ENCODE measurements at places on chromosomes 2 and 18. TPM values are rescaled to one million over a fixed set of nuclear protein-coding genes. Genes with fewer than 3 reads are reported as not detected.

The ERFE gene
- total RNA-seq = 1.5 TPM

The RGPD3 gene
- total RNA-seq = 0.17 TPM

The EML6 gene
- 1.3 TPM for total RNA-seq

The DYSF gene
- total RNA-seq = not detected

The ABCB11 gene
- not detected for total RNA-seq

The LYPD6B gene
- not detected for total RNA-seq

The NOL4 gene
- not detected for total RNA-seq

The FAM110C gene
- 0.26 TPM for total RNA-seq

The PLCD4 gene
- total RNA-seq = 10.7 TPM

The MROH2A gene
- total RNA-seq = not detected

DNA sequence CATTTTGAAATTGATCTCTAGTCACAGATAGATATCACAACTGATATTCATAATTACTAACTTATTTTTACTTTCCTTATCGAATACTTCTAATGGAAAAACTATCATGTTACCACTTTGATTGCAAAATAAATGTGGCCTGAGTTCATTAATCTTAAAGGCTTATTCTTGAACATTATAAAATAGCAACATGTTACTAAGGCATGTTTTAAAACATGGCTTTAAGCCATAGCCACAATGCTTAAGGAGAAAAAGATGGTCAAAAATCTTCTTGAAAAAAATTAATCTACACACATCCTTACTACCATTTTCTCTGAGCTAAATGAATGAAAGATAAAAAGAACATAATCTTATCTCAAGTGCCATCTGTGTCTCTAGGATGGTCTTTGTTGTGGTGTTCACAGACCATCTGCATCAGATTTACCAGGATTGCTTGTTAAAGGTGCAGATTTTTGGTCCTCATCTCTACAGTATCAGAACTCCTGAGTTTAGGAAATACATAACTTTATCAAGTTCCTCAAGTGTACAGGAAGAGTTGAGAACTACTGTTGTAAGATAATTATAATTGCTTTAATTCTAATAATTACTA is 15.3 kb downstream of the MTX2 start:
- H3K4me3 ChIP-seq = no peak overlapping the region
- H3K4me1 ChIP-seq = no peaks in the 10 kb centered on the region
- no peaks in the 10 kb centered on the region for H3K27me3 ChIP-seq
- H3K27ac ChIP-seq = no peak overlapping the region
- peak; percentile 11 for DNase-seq
- H3K36me3 ChIP-seq = no peaks in the 10 kb centered on the region

DNA sequence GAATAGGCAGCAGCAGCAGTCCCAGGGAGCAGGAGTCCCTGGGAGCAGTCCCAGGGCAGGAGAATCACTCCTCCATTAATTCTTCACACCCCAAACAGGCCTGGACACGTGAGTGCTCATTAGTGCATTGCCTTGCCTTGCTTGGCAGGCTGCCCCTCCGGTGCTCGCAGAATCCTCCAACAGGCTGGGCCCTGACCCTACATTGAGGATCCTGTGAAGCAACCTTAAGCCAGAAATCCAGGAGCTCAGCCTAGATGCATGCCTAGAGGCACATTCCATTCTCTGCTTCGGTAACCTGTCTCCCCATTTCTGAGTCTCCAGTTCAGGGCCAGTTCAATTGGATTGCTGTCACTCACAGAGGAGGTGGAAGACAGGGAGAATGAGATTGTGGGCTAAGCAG is 97.4 kb upstream of the LRATD1 start:
- no peaks in the 10 kb centered on the region for H3K4me1 ChIP-seq
- H3K27me3 ChIP-seq = no peaks in the 10 kb centered on the region
- no peak overlapping the region for H3K27ac ChIP-seq
- H3K4me3 ChIP-seq = no peak overlapping the region
- no peaks in the 10 kb centered on the region for H3K36me3 ChIP-seq

GRCh38 chr2:120345608-120346007 is 328 bp upstream of the INHBB start:
- H3K27me3 ChIP-seq = peaks cover 65% of the 10 kb centered on the region
- H3K36me3 ChIP-seq = no peaks in the 10 kb centered on the region
- DNase-seq = no peak
- no peak overlapping the region for H3K4me3 ChIP-seq
- H3K4me1 ChIP-seq = no peaks in the 10 kb centered on the region
- no peak overlapping the region for H3K27ac ChIP-seq

DNA sequence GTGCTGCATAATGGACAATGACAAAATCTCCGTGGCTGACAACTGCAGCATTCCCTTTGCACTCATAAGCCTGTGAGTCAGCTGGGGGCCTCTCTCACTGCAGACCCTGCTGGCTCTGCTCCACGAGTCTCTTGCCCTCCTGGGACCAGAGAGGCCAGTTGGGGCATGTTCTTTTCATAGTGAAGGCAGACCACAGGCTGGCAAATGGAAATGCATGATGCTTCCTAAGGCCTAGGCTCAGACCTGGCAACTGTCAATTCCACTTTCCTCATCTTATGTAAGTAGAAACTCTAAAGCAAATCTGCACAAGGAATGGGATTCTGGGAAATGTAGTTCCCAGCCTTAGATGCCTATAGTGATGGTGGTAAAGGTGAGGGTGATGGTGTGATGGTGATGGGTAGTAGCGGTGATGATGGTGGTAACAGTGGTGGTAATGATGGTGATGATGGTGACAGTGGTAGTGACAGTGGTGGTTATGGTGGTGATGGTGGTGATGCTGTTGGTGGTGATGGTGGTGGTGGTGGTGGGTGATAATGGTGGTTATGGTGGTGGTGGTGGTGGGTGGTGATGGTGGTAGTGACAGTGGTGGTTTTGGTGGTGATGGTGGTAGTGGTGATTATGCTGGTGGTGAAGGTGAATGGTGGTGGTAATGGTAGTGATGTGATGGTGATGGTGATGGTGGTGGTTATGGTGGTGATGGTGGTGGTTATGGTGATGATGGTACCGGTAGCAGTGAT is 185.8 kb upstream of the ARL4C start:
- H3K27me3 ChIP-seq = no peaks in the 10 kb centered on the region
- H3K27ac ChIP-seq = no peak overlapping the region
- peak; percentile 23 for DNase-seq
- H3K36me3 ChIP-seq = no peaks in the 10 kb centered on the region
- H3K4me3 ChIP-seq = no peak overlapping the region

DNA sequence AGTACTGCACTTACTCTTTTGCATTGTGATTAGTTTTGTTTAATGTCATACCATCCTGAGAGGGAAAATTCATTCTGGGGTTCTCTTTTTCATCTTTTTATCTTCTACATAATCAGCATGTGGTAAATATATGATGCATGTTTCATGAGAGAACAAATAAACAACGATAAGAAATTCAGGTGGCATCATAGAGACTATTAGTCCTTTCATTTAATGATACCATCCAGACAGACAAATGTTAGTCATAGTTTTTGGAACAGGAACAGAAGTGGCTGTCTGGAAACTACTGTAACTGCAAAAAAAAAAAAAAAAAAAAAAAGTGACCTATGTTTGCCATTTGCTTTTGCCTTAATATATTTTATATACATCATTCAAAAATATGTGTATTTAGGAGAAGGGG is 761.0 kb downstream of the EPHA4 start:
- H3K36me3 ChIP-seq = no peaks in the 10 kb centered on the region
- H3K27me3 ChIP-seq = no peaks in the 10 kb centered on the region
- no peak overlapping the region for H3K4me3 ChIP-seq

DNA sequence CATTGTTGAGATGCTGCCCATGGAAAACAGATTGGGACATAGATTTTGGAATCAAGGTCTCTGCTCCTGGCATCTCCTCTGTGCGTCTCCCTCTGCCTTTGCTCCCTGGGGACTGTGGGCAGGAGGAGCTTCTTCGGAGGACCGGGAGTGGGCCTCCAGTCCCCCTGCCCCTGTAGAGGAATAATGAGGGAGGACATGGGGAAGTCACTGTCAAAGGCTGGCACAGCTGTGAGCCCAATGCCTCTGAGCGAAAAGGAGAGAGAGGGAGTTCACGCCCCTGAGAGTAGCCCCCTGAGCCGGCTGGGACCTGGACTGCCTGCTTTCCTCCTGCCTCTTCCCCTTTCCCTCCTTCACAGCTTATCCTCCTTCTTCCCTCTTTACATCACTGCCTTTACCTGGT is 195.0 kb downstream of the LOXHD1 start:
- no peak overlapping the region for H3K4me3 ChIP-seq
- H3K36me3 ChIP-seq = no peaks in the 10 kb centered on the region
- no peak for DNase-seq
- H3K27ac ChIP-seq = no peak overlapping the region
- no peaks in the 10 kb centered on the region for H3K4me1 ChIP-seq

DNA sequence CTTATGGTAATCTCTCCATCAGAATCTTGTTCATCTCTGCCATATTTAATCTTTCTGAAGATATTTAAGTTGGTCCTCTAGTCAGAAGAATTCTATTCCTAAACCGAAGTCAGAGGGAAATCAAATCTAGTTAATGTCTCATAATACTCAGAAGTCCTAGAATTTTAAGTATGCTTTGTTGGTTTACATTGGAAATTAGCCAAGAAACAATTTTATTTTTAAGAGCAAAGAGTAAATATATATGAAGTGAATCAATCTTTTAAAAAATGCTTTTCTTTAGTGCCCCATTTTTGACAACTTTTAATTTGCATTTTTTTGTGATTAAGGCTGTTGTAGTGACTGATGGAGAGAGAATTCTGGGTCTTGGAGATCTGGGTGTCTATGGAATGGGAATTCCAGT is 38.1 kb downstream of the ME2 start:
- no peak overlapping the region for H3K4me3 ChIP-seq
- no peaks in the 10 kb centered on the region for H3K27me3 ChIP-seq
- no peaks in the 10 kb centered on the region for H3K36me3 ChIP-seq
- peak; percentile 6 for DNase-seq

- H3K27me3 ChIP-seq = no peaks in the 10 kb centered on the region
- no peaks in the 10 kb centered on the region for H3K4me1 ChIP-seq
- no peak overlapping the region for H3K27ac ChIP-seq
- no peaks in the 10 kb centered on the region for H3K36me3 ChIP-seq
These were observed 9.5 kb upstream of the KDSR start for GRCh38 chr18:63376538-63376937.

DNA sequence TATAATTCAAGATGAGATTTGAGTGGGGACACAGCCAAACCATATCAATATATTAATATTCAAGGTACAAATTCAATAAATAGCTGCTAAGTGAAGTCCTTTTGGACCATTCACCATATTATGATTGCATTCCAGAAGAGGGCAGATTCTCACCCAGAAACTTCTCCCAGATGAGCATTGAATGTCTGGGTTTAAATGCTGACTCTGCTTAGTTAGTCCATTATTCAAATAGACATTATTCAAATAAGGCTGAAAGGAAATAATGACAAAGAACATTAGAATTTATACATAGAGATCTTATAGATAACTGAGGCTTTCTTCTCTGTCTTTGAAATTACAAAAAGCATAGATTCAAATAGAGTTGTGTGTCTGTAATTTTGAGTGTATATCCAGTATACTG is 579.4 kb upstream of the SLC8A1 start:
- H3K27me3 ChIP-seq = no peaks in the 10 kb centered on the region
- H3K36me3 ChIP-seq = no peaks in the 10 kb centered on the region
- no peak overlapping the region for H3K4me3 ChIP-seq
- H3K4me1 ChIP-seq = no peaks in the 10 kb centered on the region
- no peak for DNase-seq

DNA sequence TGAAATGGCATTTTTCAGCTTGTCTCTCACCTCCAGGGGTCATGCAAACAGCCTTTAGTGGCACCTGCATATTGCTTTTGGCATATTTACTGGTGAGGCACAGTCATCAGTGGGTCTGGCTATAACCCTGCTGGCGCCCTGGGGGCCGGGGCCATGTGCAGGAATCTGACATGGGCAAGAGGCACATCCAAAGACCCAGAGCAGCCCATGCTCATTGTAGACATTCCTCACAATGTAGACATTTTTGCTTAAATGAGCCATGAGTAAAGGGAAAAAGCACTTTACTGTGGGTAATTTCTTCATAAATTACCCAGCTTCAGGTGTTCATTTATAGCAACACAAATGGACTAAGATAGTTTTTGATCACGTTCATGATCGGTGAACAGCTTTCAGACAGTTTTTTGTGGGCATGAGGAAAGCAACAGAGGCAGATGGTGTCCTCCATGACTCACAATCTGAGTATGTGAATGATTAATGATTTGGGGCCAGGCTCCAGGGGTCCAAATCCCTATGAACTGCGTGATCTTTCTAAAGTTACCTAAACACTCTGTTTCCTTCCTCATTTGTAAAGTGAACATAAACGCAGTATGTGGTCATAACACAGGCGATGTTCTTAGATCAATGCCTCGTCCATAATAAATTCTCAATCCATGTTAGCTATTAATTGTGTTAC is 85.8 kb downstream of the LIPG start:
- peaks cover 2% of the 10 kb centered on the region for H3K4me1 ChIP-seq
- H3K4me3 ChIP-seq = no peak overlapping the region
- no peak overlapping the region for H3K27ac ChIP-seq
- DNase-seq = peak; percentile 86
- no peaks in the 10 kb centered on the region for H3K27me3 ChIP-seq

DNA sequence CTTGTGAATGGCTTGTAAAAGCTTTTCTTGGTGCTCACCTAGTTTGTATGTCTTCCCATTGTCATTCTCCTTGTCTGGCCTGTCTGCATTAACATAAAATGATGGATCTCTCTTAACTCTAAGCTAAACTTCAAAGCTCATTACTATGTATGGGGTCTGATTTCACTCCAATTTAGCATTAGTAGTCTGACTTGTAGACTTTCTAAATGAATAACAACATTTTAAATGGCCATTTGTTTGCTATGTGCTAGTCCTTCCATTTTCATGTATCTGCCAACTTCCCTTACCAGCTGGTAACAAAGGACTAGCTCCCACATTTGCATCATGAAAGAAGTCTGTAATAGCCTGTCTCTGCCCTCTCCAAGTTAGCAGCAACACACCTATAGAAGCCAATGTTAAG is 324.2 kb upstream of the RGPD4 start:
- DNase-seq = no peak
- no peak overlapping the region for H3K4me3 ChIP-seq
- no peaks in the 10 kb centered on the region for H3K27me3 ChIP-seq

DNA sequence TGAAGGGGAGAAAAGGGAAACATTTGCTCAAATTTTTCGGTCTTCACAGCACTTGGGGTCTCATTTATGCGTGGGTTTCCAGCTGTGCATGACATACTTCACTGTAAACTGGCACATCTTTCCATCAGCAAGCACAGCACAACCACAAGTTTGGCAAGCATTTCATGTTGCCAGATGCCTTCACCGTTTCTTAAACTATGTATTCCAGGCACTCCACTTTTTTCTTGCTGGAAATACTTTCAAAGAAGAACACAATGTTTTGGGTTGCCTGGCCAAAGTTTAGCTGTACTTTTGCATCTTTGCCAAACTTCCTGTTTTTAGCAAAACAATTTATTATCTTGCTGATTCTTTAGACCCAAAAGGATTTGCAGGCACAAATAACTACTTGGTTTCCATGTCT is 194.6 kb upstream of the MEIS1 start:
- no peaks in the 10 kb centered on the region for H3K36me3 ChIP-seq
- H3K27me3 ChIP-seq = no peaks in the 10 kb centered on the region
- no peak overlapping the region for H3K4me3 ChIP-seq
- H3K27ac ChIP-seq = no peak overlapping the region
- H3K4me1 ChIP-seq = no peaks in the 10 kb centered on the region
- DNase-seq = no peak
